ENCODE measurements at places on chromosomes 2 and 18.

DNA sequence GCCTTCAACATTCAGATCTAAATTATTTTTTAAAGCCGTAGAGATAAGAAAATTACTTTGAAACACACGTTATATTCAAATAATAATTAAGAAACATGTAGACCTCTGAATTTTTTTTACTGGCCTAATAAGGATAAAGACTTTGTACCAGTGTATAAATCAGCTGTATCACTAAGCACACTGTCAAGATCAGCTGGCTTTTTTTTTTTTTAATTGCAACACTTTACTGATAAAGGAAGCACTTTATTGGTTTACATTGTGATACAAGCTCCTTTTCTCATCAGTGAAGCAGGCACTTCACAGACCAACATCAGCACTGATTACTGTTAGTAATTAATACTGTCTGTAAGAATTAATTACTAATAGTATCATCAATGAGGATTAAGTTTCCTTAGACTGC, 88.5 kb downstream of the RBBP8 start:
- DNase-seq, result no peak

DNA sequence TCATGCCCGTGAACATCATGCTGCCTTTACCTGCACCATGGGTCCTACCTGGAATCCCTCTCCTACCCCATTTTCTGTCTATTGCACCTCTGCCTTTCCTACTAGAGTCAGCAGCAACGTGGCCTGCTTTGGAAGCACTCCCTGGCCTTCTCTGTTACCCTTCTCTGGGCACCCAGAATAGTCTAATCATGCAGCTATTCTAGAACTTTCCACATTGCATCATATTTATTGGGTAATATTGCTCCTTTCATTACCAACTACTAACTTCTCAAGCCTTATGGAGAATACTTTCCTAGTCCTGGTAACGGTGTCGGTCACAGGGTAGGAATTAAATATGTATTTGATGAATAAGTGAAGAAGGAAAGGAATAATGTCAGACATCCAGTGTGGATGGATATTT, 33.3 kb upstream of the CREG2 start:
- no peak for DNase-seq

GRCh38 chr2:238973038-238973739, 125.3 kb downstream of the TWIST2 start:
- DNase-seq, result no peak

- no peak for DNase-seq
These were observed 310.8 kb upstream of the MAP2 start for GRCh38 chr2:209113026-209113425.

- DNase-seq, result no peak
These were observed 10.7 kb downstream of the GPR17 start for GRCh38 chr2:127656569-127657231.

GRCh38 chr2:106197878-106198277, 3.8 kb upstream of the UXS1 start:
- DNase-seq, result no peak

DNA sequence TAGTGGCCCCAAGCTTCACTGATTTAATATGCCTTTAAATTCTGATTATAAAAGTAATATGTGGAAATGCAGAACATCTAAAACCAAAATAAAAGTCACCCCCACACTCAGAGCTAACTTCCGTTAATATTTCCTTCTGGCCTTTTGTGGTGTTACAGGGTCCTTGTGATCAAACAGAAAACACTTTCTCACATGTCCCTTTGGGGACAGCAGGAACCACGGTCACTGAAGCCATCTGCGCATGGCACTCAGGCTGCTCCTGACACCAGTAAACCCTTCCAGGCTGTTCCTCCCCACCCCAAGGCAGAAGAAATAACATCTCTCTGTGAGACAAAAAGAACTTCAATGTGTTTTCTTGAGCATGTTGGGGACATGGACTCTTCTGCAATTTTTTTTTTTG, 25.1 kb upstream of the GPR17 start:
- DNase-seq, result no peak

- DNase-seq, result no peak
These were observed 189.2 kb downstream of the FAM210A start for GRCh38 chr18:13537022-13537780.

- DNase-seq, result no peak
These were observed 434.7 kb upstream of the HS6ST1 start for GRCh38 chr2:128753321-128753720.

DNA sequence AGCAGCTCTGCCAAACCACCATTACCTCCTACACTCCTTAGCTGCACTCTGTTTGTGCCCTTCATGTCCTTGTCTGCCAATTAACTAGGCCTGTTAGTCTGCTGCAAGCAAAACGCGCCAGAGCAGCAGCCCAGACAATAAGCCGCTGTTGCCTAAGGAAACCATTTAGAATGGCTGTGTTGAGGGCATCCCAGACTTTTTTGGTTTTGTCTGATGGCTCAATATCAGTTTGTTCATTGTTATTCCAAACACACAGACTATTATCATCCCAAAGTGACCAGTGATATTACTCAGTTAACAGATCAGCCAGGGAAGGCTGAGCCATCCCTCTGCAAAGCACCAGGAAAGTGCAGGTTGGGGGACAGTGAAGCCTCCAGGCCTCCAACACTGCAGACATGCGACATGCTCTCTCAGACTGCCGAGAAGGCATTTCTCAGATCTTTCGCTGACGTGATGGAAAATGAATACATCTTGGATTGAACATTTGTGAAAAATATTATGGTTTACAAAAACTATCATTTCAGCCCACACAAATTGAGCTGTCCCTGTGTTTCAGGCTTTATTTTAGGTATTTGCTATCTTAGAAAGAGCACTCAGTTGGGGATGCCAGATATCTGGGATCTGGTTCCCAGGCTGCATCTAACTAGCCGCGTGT, 182.0 kb upstream of the HNRNPA3 start:
- no peak for DNase-seq

GRCh38 chr18:62054929-62055498, 131.8 kb downstream of the PIGN start:
- no peak for DNase-seq

DNA sequence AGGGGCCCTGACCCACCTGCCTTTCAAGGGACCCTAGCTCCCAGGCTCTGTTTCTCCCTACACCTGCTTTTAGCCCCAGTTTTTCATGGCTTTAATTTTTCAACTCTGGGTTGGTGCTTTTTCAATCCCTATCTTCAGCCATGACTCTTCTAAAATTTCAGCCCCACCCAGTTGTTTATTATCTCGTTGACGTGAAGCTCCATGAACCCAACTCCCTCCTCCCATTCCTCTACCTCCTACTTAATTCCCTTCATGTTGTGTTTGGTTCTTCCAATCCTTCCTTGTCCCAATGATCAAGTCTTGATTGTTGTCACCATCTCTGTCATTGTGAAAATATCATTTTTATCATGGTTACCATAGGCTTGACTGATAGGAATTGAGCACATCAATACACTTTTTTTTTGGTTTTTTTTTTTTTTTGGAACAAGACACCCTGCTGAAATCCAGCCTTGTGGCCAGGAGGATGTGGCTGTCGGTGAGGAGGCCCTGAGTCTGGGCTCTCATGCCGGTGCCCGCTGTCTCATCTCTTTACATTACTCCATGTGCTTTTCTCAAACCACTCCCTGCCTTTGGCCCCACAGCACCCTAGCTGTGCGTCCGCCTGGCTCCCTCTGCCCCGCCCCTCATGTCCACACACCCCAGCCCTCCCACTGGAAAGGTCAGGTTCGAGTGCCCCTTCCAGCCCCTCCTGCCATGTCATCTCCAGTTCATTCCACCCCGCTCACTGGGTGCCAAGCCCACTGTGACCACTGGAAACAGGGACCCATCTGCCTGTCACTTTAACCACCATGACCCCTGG, 39.3 kb downstream of the NAPG start:
- DNase-seq, result no peak

GRCh38 chr2:54624591-54625071, 98.8 kb upstream of the EML6 start:
- no peak for DNase-seq

DNA sequence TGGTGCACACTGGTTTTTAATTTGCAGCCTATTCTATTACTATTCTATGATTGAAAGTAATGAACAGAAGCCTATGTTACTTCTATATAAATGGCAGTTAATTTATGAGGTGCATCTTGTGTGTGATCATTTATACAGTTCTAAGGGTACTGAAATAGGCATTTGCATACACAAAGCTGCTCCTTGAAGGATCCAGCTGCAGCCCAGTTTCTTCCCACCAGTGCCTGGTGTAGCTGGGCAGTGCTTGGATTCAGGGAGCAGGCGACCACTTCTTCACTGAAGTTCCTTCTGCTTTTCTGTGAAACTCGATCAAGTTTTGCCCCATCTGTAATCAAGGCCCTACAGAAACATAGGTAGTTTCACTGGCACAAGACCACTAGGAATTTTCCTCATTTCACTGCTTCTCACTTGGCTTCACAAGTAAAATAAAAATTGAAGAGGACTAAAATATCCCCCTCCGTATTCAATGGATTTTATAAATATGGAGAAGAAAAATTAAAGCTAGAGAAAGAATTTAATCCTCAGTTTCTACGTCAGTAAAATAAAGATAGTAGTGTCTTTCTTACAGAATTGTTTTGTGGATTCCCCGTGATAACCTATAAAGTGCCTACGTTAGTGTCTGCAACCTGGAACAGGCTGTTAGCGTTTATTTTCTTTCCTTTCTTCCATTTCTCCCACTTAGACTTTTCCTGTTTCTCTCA, 1.7 kb upstream of the LPIN2 start:
- DNase-seq, result no peak

- no peak for DNase-seq
These were observed 372.8 kb upstream of the RND3 start for GRCh38 chr2:150860301-150860700.

GRCh38 chr2:228738671-228739380, 532.3 kb downstream of the PID1 start:
- no peak for DNase-seq

DNA sequence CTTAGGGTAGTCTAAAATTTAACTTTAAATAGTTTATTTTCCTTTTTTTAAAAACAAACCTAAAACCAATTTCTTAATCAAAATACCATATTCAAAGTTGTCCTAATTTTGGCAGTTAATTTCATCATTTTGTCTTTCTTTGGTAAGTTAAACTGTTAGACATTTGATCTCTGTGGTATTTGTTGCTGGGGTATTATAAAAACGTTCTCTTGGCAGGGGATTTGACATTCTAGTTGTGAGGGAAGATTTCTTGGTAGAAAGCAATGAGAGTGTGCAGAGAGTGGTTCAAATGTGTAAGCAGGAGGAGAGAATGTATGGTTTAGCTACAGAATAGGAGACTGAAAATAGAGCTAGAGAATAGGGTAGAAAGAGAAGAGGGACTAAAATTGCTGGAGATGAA, 14.6 kb downstream of the GULP1 start:
- DNase-seq, result no peak

- no peak for DNase-seq
These were observed 174.3 kb downstream of the C1D start for GRCh38 chr2:67888351-67889005.

DNA sequence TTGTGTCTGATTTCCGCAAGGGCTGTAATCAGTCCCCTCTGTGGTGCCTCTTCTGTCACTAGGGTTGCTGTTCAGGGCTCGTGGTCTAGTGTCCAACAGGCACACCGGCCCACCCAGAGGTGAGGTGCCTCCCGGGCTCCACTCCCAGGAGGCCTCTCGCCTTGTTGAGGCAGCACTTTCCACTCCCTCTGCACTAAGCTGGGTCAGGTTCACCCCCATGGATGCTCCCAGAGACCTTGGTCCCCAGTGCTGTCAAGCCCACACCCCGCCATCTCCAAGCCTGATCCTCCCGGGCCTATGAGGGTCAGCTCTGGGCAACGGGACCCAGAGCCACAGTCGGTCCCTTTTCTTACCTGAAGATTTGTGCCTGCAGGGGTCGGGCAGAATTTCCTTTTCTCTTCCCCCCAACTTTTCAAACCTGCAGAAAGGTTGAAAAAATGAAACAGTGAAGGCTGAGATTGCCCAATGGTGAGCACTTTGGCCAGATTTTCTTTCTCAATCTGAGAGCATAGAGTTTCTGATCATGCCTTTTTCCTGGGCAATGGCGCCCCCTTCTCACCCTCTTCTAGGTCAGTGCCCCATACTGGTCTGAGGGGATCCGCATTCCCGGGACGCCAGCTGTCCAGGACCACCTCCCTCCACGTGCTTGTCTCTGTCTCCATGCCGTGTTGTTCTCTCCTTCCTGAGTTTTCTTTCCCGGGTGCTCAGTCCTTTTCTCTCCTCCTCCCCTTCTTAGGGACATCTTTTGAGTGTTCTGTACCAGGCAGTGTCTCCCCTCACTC, 148.0 kb downstream of the ASB1 start:
- DNase-seq, result no peak

DNA sequence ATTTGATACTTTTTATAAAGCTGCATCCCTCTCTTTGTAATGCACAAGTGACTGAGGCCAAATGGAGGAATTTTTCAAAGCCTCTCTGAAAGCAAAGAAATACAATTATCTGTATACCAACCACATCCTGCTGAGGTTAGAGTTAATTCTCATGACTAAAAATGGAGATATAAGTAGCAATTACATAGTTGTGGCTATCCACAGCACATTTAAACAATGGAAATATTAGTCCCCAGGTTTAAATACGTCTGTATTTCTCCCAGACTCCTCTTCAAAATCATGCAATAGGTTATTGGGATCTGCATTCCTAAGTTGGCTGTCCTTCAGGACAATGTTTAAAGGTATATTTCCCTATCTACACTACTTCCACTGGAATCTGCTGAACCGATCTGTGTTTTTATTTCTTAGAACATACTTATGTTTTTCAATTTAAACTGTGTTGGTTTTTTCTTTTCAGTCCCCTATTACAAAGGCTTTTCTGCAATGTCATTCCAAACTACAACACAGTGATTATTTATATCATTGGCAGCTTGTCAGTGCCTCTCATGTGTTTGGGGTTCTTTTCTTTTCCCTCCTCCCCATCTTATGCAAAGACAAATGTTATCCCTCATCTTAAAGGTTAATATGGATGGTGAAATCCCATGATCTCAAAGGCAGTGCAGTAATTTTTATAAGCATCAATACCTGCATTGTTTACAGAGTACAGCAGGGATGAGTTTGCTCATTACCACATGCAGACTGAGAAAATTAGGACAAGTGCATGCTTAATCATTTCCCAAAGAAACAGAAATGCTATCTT, 134.8 kb upstream of the FSHR start:
- no peak for DNase-seq

- no peak for DNase-seq
These were observed 47.8 kb downstream of the PHLPP1 start for GRCh38 chr18:62763101-62763521.

DNA sequence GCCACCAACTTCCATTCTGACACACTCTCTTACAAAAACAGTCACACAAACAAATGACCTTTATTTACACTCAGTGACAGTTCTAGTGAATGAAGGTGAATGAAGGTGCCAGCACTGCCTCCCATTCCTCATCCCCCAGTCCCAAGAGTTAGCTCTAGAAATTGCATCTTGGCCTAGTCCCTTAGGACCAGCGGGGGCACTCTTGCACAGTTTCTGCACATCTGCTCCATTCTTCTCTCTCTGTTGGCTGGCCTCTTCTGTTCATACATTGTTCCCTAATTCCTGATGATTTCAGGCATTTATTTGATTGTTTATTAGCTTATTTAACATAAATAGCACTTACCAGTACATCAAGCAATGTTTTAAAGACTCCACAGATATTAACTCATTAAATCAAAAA, 30.9 kb downstream of the GAREM1 start:
- no peak for DNase-seq

Data from stimulated activated CD8-positive, alpha-beta memory T cell treated with anti-CD3 and anti-CD28 coated beads, Interleukin-15, amount 100 ng/mL, for 4 hours (primary cell).